ENCODE measurements at places on chromosomes 4 and X.

DNA sequence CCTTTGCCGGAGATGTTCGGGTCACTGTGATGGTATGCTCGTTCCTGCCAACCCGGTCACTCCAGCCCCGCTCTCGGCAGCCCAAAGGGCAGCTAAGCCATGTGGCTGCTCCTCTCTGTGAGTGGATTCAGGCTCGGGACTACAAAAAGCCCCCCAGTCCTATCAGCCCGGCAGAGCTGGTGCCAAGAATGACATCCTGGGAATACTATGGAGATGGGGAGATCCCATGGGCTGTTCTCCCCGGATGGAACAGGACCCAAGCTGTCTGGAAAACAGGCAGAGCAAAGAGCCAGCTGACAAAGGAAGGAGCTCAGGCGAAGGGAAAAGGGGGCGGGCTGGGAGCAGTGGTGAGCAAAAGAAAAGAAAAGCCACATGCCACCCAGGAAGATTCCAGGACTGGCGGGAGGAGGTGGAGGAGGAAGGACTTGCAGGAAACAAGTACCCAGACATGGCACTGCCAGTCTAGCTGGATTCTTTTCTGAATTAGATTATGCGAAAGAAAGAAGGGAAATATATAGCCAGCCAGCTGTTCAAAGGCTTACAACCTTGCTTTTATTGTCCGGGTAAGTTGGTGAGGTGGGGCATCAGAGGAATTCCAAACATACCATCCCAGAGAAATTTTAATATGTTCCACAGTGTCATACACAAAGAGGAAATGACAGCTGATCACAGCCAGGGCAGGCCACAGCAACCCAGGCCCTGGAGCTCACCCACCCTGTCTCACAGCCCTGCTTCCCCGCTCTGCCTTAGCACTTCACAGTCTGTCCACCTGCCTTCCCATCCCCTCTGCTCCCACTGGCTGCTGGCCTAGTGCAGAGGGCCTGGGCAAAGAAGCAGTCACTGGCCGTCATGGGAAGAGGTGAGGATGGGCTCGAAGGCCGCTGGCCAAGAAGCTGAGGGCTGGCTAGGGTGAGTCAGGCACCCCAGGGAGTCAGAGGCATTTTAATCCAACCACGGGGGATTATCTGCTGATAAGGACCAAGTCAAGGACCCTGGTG, 3.4 kb downstream of the NDP start:
- DNase-seq, result no peak

GRCh38 chr4:182548156-182548555, 305.0 kb downstream of the TENM3 start:
- no peak for DNase-seq

DNA sequence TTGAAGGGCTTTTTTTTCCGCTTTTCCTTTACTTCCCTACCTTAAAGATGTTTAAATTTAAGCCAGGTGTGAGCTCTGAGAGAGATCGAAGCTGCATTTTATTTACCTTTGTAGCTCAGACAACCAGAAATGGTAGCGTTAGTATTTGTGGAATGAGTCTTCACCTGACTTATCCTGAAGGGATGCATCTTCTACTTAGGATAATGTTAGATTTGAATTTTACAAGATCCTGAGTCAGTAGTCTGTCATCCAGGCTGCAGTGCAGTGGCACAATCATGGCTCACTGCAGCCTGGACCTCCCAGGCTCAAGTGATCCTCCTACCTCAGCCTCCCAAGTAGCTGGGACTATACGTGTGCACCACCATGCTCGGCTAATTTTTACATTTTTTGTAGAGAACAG, 26.2 kb downstream of the TMSB4X start:
- no peak for DNase-seq

DNA sequence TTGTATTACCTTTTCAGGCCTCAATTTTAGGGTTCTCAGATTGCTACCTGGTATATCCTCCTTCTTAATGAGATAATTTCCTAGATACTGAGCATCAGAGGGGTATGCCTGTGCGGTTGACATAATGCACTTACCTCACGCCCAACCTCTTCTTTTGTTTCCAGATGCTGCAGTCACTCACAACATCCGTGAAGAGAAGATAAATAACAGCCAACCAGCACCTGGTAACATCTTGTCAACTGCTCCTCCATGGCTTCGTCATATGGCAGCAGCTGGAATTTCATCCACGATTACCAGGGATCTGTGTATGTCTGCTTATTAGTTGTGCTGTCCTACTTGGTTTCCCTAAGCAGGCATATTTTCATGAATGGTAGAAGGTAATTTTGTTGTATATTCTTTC, 16.7 kb downstream of the SAGE1 start:
- DNase-seq, result no peak

DNA sequence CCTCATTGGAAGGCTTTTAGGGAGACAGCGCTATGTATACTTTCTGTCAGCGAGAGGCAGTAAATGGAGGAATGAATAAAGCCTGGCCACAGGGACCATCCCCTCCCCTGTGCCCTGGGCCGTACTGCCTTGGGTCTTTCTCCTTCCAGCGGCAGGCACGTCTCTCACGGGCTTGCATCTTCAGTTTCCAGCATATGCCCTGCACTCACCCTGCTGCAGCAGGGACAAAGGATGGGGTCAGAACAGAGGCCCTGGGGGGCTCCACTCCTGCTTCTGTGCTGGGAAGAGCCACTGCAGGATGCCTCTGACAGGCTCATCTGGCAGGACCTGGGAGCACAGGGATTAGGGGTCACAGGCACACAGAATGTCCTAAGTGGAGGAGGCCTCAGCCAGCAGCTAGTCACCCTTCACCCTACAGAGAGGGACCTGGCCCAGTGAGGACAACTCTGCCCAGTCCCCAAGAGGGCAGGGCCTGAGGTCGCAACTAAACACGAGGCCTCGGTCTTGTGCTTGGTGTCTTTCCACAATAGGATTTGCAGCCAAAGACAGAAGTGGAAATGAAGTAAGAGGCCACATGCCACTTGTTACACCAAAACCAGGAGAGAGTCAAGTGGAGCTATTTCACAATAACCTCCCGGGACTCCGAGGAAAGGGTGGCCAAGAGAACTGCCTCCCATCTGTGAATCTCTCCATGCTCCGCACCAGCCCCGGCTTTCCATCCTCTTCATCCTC, 150.8 kb downstream of the AFAP1 start:
- no peak for DNase-seq

- DNase-seq, result no peak
These were observed 178.4 kb downstream of the MGST2 start for GRCh38 chr4:139844057-139844456.

GRCh38 chrX:15848576-15848975, 6.0 kb downstream of the AP1S2 start:
- DNase-seq, result no peak

GRCh38 chr4:2510351-2511259, 25.8 kb upstream of the FAM193A start:
- DNase-seq, result no peak

DNA sequence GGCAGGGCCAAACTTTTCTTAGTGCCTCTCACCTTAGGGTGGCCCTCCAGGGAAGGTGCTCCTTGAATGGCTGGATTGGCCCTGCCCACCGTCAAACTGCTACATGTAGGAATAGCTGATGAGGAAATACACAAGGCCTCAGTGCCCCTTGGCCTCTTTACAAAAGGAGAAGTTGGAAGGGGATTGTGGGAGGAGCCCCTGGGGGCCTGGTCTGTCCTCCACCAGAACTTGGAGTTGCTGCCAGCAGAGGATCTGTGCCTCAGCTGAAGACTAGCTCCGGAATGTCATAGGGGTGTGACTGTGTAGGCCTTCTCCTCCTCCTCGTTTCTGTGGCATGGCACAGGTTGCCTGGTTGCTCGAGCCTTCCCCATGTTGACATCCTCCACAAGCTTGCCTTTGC, 142.7 kb downstream of the AMMECR1 start:
- DNase-seq, result no peak

- DNase-seq, result no peak
These were observed 5.7 kb upstream of the MPC1L start for GRCh38 chrX:40617566-40617965.

DNA sequence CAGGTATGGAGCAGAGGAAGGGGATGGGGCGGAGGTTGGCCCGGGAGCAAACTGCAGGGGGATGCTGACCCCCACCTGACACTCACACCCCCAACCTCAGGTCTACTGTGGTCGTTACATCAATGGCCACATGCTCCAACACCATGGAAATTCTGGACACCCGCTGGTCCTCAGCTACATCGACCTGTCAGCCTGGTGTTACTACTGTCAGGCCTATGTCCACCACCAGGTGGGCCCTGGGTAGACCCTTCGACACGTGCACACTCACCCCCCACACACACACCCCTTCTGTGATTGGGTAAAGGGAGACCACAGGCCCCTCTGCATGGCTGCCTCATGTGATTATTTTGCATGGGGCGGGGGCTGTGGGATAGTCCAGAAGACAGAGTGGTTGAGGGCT, 2.2 kb upstream of the ERAS start:
- no peak for DNase-seq

GRCh38 chr4:76738086-76738931, 159.6 kb downstream of the SOWAHB start:
- DNase-seq, result no peak

DNA sequence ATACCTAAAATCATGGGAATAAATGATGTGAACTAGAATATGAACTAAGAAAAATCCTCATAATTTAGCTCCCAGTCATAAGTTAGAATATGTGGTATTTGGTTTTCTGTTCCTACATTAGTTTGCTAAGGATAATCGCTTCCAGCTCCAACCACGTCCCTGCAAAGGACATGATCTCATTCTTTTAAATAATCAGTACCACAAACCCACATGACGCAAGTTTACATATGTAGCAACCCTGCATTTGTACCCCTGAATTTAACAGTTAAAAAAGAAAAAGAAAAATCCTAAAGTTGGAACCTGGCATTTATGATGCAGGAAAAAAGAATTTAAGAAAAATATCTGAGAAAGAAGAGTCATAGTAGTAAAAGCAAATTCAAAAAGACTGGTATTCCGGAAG, 13.3 kb downstream of the UBA6 start:
- no peak for DNase-seq

DNA sequence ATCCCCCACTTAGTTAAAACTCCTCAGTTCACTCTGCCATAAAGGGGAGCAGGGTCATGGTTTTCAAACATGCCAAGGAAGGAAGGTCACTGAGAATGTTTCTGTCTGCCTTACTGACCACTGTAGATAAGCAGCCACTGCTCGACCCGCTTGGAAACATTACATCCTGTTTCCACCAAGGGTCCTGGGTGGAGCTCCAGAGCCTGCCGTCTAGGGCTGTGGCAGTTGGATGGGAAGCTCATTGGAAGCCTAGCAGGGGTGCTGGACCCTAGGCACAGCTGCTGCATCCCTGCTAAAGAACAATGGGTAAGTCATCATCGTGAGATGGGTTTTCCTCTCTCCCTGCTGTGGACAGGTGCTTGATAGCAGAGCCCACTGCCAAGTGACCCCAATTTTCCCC, 76.0 kb upstream of the SRD5A3 start:
- DNase-seq, result no peak

- no peak for DNase-seq
These were observed 84.4 kb downstream of the SCFD2 start for GRCh38 chr4:53281438-53281837.

GRCh38 chrX:41722816-41723618, 964 bp upstream of the GPR82 start:
- DNase-seq, result no peak

- no peak for DNase-seq
These were observed 8.5 kb downstream of the CD40LG start for GRCh38 chrX:136656361-136656964.

GRCh38 chr4:112410364-112410763, 105.6 kb downstream of the NEUROG2 start:
- DNase-seq, result no peak

DNA sequence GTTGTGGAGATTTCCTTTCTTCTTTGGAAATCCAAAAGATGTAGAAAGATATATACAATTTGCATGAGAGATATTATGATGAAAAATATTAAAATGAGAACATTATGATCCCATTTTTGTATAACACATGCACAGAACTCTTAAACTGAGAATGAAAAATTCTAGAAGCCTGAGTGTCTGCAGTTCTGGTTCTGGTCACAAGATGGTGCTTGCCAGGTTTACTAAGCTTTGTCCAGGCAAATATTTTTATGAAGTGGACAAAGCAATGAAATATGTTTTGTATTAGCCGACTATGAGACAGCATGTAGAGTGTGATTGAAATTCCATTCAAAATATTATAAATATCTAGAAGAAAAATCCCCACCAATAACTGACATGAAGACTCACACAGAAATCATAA, 2.2 kb downstream of the PWWP3B start:
- DNase-seq, result no peak

DNA sequence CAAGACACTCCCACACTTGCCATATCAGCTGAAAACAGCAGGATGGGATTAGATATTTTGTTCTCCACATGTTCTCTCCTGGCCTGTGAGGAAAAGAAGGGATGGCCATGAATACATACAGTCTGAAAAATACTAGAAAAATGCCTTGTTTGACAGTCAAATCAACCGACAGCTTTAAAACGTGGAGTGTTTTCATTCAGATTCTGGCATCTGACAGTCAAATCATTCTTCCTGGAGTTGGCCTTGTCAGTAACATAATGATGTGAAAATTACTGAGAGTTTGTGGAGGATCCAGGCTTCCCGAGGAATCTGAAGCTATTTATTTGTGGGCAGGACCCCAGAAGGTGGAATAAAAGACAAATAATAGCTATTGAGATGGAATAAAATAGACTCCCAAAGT, 188.2 kb downstream of the LDB2 start:
- no peak for DNase-seq

DNA sequence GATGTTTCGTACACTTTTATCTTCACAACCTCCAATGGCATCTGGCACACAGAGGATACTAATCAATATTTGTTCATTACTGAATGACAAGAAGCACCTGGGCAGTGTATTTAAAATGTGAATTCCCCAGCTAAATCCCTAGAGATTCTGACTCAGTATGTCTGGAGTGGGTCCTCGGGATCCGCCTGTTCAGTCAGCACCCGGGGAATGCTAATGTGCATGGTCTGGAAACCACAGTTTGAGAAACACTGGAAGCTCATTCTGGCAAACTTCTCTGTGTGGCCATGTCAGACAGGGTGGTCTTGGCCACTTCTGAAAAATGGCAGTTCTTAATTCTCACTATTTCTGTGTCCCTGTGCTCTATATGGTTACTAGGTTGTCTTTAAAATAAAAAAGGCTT, 138.8 kb upstream of the VCX start:
- no peak for DNase-seq

DNA sequence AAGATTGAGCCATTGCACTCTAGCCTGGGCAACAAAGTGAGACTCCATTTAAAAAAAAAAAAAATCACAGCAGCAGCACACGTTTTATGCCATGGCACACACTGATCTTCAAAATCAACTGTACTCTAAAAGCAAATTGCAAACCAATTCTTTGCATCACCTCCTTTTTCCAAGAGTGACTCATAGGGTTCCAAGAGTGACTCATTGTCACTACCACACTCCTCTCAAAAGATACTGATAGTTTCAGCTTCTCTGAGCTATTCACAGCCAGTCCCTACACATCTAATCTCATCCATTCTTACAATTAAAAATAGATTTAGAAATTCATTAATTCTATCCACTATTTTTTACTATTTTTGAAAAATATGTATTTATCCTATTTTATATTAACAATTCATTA, 1494.9 kb upstream of the AGA start:
- no peak for DNase-seq
